ENCODE measurements at places on chromosomes 4 and X.

DNA sequence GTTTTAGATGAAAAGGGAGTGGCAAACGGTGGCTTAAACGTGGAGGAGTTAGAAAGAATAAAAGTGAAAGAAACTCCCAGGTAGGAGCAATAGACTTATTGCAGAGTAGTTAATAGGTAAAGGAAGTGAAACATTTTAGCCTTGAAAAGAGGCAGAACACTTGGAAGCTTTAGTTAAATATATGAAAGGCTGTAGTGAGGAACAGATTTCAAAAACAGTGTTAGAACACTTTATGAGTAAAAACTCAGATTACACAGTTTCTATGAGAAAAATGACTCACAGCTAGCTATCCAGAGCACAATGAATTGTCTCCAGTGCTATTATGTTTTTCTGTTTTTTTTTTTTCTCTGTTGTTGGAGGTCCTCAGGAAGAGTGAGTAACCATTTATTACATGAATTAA lies 45.8 kb downstream of the TACR3 start:
- DNase-seq, result no peak

GRCh38 chr4:11028334-11028733 lies 343.8 kb upstream of the CLNK start:
- no peak for DNase-seq

DNA sequence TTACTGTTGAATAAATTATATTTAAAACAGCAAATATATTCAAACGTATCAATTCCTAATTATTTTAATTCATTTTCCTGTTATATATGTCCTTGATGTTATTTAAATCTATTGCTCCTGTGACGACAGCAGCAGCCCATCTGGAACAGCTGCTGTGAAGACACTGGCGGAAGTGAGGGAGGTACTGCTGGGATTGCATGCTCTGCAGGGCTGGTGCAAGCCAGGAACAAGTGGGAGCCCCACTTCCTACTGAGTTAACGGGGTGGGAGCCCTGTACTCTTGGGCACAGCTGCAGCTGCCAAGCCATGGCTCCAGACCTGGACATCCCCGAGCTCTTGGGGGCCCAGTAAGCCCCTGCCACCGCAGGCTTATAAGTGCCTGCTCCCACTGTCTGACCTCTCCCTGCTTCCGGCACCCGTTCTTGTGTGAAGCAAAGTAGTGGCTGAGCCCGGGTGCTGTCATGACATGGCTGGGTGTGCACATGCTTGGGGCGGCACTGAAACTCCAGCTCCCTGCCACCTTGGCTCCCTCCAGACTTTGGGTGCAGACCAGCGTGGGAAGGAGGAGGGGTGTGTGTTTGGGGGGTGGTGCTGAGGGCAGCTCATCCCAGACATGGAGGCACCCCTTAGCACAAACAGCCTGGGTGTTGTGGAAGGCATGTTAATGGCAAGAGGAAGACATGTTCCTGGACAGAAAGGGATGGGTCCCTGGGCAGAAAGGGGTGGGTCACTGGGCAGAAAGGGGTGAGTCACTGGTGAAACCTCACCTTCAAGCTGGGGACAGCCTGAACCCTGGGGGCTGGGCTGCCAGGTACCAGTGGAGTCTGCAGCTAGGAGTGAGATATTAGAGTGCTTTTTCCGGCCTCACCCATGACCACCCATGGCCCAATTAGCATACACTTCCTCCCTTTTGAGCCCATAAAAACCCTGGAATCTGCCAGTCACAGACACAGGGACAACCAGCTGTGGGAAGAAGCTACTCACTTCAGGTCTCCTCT lies 1981.3 kb upstream of the IGFBP7 start:
- DNase-seq, result no peak

DNA sequence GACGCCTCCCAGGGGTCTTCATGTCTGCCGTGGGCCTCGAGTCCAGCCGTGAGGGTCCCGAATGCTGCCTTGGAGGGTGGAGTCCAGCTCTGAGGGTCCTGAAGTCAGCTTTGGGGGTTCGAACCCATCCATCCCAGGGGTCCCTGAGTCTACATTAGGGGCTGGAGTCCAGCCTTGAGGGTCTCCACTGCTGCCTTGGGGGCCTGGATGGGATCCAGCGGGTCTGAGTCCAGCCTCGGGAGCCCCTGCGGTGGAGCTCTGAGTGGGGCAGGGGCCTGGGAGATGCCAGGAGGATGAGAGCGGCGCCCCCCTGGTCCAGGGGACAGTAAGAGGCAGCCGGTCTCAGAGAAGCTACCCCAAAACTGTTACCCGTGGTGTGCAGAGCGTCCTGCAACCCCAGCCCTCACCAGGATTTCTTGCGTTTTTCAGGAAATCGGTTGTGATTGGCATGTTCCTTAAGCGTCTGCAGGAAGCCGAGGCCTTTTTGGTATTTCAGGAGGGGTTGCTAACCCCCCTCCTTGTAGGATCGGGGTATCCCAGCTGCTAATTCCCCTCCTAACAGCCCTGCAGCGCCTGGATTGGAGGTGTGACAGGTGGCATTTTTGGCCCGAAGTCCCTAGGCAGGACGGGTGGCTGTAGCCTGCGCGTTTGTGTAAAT lies 1.7 kb upstream of the GTPBP6 start:
- no peak for DNase-seq

DNA sequence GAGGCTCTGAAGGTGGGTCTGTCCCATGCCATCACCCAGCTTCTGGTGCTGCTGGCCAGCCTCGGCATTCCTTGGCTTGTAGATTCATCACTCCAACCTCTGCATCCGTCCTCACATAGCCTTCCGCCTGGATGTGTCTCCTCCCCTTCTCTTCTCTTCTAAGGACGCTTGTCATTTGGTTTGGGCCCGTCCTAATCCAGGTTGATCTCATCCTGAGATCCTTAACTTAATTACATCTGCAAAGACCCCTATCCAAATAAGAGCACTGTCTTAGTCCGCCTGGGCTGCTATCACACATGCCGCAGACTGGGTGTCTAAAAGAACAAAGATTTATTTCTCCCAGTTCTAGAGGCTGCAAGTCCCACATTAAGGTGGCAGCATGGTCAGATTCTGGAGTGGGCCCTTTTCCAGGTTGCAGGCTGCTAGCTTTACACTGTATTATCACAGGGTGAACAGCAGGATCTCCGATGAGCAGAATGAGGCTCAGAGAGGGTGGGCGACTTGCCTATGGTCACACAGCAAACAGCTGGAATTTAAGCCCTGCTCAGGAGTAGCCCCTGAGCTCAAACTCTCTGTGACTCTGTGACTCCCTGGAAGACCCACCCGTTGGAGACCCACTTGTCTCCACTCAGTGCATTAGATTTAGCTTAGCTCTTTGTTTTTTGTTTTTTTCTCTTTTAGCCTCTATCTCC lies 113.1 kb downstream of the STK32B start:
- DNase-seq, result no peak

GRCh38 chr4:56314207-56314915 lies 72.9 kb downstream of the AASDH start:
- no peak for DNase-seq

GRCh38 chr4:7287274-7287917 lies 95.1 kb downstream of the SORCS2 start:
- DNase-seq, result no peak

- no peak for DNase-seq
Observed at GRCh38 chr4:70979445-70980008, 13.9 kb upstream of the DCK start.

DNA sequence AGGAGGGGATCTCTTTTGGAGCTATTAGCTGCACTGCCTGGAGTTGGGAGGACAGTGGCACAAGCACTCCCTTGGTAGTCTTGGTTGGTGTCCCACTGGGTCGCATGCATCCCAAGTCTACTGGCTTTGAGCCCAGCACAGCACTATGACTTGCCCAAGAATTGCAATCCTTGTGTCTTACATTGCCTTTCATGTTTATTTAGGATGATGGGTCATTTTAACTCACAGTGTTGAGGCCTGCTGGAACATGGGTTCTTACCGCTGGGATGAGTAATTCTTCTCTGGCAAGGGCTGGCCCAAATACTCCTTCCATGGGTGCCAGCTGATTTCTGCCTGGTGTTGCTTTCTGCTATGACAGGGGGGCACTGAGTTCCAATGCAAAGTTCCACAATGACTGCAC lies 185.5 kb downstream of the TEX13C start:
- no peak for DNase-seq

DNA sequence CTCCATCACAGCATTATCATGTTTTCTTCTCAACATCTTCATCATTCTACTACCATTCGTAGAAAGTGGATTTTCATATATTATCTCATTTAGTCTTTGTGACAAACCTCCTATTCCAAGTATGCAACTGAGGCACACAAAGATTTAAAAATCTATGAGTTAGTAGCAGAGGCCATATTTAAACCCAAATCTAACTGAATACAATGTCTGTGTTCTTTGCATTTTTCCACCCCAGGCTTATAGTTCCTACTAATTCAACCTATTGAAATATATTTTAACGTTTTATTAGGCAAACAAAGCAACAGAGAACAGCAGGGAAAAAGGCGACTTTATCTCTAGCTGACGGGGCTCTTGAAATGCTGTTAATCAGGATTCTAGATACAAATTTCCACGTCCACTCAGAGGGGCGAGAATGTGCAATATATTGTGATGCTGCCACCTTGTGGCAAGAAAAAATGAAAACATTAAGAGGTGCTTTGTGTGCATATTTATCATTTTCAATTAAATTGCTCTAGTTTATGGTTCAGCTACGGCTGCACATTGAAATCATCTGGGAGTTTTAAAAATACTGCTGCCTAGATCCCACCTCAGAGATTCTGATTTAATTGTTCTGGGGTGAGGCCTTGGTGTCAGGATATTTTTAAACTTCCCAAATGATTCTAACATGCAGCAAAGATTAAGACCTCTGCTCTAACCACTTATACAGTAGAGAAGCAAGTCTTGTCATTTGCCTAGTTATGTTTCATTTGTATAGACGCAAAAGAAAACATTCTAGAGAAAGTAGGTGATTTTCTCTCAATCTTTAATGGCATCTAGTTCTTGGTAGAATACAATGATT lies 315.9 kb downstream of the MAPK10 start:
- DNase-seq, result no peak

GRCh38 chr4:22385611-22386011 lies 130.3 kb downstream of the ADGRA3 start:
- no peak for DNase-seq

- no peak for DNase-seq
Observed at GRCh38 chr4:174334628-174335027, 50.9 kb downstream of the CEP44 start.

- no peak for DNase-seq
Observed at GRCh38 chr4:113997206-113997605, 17.8 kb upstream of the ARSJ start.

DNA sequence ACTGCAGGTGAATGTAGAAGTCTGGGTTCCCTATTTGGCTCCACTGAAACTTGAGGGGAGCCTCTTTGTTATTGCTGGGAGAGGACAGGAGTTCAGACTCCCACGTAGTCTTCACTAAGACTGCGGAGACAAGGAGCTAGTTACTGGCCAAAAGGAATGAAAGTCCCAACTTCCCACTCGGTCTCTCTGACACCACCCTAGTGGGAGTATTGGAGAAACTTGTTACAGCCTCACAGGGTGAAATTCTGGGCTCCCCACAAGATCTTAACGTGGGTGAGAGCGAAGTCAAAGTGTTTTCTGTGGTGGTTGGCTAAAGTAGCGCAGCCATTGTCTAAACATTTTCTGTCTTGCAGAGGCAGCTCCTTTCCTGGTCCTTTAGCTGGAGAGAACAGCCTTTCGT lies 13.5 kb downstream of the MYOZ2 start:
- no peak for DNase-seq

- no peak for DNase-seq
Observed at GRCh38 chr4:5691491-5692132, 16.7 kb downstream of the EVC2 start.

- no peak for DNase-seq
Observed at GRCh38 chrX:24607616-24608015, 39.5 kb downstream of the PCYT1B start.

- DNase-seq, result no peak
Observed at GRCh38 chr4:88240297-88240714, 44.1 kb downstream of the PPM1K start.

- no peak for DNase-seq
Observed at GRCh38 chr4:163590619-163591264, 96.3 kb downstream of the TMA16 start.

GRCh38 chr4:31185014-31185585 lies 464.9 kb downstream of the PCDH7 start:
- DNase-seq, result no peak

DNA sequence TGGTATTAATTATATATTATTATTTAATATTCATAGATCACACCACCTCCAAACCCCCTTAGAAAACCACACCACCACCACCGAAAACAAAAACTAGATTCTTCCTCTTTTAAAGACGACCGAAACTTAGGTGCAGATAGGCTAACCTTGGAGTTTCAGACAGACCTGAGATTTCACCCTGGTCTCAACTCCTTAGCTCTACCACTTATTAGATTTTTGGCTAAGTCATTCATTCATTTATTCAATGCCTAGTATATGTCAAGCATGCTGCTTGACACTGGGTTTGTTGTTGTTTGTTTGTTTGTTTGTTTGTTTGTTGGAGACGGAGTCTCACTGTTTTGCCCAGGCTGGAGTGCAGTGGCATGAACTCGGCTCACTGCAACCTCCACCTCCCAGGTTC lies 9.5 kb upstream of the BMP2K start:
- DNase-seq, result no peak

DNA sequence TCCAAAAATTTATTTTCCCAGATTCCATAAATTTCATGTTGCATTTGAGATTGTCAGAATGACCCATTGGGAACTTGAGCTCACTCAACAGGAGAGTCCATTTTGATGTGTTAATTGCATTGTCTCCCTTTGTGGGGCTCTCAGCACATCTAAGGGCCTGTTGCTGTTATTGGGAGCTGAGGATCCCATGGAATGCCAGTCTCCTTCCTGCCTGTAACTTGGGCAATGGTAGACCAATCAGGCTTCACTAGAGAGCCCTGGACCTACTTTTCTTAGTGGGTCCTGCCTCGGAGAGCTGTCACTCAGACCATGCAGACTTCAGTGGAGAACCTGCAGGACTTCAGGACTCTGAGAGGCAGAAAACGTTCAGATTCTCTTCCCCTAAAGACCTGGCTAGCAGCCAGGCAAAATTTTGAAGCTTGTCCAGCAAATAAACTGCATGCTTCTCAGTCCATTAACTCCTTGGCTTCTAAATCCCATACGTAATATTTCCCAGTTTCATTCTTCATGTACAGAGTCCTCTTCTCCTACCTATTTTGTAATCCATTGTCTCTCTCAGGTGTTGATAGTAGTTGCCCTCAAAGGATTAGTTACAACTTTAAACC lies 25.1 kb downstream of the OCRL start:
- DNase-seq, result no peak

GRCh38 chr4:137623013-137623412 lies 90.7 kb upstream of the PCDH18 start:
- DNase-seq, result no peak

DNA sequence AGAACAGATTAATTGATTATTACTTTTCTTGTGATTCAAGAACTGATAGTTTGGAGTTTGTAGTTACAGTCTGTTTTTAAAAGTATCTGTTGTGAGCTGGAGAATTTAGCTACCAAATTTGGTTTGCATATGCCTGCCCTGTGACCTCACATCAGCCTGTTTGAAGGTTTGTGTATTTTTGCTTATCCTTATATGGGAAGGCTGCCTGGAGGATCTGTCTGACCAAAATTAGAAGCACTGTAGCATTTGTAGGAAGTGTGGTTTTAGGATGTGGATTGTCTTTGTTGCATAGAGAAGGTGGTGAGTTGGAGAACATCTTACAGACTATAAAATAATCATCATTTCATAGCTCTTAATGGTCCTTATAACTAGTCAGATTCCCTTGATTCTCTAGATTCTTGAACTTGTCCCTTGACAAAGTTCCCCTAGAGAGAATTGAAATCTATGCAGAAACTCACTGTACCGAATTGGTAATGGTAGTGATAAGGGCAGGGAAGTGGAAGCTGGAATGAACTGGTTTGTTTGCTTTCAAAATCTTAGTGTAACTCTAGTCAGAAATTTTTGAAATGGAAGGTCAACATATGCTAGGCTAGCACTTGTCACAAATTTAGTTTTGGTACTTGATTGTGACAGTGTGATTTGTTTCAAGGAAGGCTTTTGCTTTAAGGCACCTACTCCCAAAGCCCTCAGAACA lies 57.3 kb downstream of the SH3BGRL start:
- DNase-seq, result no peak

All from amygdala (tissue), 56 donors.